ENCODE measurements at places on chromosomes 4 and X.
A peak's percentile ranks its signal among the peaks of the same experiment; 100 is the strongest.

- no peak for DNase-seq
Measured at GRCh38 chr4:122475233-122475632, 18.7 kb upstream of the IL2 start.

DNA sequence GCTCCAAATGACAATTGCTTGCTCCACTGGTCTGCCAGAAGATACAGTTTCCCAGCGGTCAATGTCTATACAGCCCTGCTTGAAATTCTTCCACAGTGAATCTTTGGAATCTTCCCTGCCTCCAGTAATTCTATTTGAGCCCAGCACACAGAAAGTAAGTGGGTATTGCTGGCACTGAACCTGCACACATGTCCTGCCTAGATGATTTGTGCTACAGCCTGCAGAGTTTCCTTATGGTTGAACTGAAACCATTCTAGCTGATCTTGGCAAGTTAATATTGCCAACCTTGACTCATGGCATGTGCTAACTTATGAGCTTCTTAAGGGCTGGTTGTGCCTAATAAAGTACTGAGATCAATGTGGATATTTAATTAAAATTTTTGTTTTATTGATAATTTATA lies 553.8 kb upstream of the GNPDA2 start:
- no peak for DNase-seq

DNA sequence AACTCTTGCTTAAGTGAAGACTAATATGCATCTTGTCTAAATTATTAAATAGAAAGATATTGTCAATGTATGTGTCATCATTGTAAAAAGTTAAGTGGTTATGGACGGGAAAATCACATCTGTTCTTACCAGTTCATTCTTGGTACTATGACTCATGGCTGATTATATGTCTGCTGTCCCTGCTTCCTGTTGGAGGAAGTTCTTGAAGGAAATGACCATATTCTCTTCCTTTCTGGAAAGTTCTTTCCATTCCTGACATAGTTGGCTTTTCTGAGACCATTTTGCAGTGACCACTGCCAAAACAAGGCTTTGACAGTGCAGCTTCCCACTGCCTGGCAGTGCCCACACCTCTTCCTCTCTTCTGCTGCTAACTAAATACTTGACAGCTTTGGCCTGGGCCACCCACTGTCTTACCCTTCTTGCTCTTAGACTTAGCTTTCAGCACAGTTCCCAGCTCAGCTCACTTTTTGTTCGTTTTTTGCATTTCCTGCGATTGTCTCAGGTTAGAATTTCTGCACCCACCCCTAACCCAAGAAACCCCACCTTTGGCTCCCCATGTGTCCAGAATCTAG lies 13.2 kb upstream of the CLDN24 start:
- DNase-seq = no peak

GRCh38 chrX:122046226-122046625 lies 998.8 kb downstream of the GLUD2 start:
- peak; percentile 36 for DNase-seq
